ENCODE measurements at places on chromosomes 2 and 18.

GRCh38 chr2:116716444-116716843 is 1098.0 kb upstream of the DDX18 start:
- DNase-seq = no peak

GRCh38 chr2:173044686-173045085 is 31.0 kb upstream of the MAP3K20 start:
- DNase-seq = no peak

- peak; percentile 46 for DNase-seq
These were observed 47.2 kb downstream of the RAD51AP2 start for GRCh38 chr2:17470855-17471641.

GRCh38 chr2:48034295-48034694 is 128.0 kb upstream of the FBXO11 start:
- DNase-seq = no peak

DNA sequence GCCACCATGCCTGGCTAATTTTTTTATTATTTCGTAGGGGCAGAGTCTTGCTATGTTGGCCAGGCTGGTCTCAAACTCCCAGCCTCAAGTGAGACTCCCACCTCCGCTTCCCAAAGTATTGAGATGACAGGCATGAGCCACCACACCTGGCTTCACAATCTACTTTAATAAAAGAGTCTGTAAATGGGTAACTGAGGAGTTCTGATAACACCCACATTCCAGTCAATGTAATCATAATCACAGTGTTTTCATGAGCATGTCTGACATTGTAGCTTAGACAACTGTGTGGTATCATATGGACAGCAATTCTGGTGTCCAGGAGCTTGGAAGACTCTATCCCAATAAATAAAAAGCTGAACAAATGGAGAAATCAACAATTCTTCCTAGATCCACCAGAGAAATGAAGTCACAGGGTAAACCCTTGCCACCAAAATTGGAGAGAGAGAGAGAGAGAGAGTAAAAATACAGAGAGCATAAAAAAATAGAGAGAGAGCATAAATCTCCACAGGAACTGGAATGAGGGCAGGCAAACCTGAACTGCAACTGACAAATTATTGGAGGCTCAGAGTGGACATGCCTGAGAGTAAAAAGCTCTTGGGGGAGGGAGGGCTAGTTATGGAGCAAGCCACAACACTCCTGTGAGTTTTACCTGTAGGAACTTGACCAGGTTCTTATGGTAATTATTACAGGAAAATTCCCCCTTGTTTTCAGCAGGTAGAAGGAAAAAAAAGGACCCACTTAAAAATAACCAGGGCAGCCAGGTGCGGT is 12.4 kb upstream of the NBEAL1 start:
- DNase-seq = no peak

DNA sequence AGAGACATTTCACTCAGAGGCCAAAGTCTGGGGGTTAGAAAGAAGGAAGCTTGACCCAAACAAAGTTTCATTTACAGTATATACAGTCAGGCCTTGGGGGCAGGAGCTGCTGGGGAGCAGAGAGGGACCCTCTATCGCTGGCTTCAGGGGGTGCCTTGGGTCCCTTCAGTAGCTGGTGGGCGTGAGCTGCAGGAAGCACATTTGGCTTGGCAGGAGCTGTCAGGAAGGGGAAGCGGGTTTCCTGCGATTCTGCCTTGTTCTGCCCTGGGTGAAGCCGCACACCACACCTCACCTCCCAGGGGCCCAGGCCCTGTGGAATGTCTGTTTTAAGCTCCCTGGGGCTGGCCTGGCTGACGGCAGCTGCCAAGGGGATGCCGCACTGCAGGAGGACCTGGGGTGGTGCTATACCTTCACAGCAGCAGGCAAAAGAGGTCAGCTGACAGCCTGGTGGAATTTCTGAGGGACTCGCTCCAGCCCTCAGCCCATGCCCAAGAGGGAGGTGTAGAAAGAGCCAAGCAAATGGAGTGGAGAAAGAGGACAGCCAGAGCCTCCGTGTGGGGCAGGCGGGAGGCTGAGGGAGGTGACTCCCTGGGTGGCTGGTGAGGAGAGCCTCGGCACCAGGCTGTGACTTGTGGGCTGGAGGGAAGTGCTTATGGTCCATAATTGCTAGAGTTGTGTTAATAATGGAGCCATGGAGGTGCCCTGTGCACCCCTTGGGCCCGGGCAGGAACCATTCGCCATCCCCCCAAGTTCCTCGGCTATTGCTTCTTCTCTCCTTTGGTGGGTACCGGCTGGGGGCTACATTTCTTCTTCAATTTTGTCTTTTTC is 43.9 kb downstream of the PSD4 start:
- peak; percentile 88 for DNase-seq

GRCh38 chr18:9575558-9575957 is 38.8 kb downstream of the PPP4R1 start:
- peak; percentile 89 for DNase-seq

GRCh38 chr2:133200684-133201421 is 367.4 kb downstream of the NCKAP5 start:
- DNase-seq = peak; percentile 95

DNA sequence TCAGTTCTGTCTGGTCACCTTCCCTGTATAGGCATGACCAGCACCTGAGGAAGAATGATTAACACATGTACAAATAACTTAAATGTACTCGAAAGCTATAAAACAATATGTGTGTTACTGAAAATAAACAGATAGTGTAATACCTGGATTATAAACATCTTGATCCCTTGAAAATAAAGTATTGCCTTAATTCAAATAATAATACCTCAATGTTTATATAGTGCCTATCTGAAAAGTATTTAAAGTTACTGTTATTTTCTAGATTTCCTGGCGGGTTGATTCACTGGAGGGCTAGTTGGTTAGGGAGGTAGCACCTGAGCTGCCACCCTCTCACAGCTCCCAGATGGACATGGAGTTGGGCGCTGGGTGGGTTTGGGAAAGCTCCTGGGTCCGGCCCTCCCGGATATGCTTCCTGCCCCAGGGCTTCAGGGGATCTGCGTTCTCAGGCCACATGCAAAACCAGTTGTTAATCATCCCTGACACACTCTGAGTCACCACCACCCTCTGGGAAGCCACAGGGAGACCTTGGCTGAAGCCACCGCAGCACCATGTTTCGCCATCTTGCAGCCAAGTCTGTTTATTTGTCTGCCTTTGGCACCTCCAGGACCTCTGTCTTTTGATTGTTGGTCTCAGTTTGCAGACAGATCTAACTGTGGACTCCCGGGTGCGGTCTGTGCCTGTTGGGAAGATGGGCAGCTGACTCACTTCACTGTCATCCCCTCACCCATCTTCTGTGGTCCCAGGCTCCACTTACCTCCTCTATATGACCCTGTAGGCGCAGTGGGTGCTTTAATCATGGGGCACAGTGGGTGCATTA is 35.3 kb downstream of the RAB31 start:
- DNase-seq = peak; percentile 98

Data from A172 (cell line).